A549 treated with ZK216348 at 1 μM for 4 hours (cell line): ENCODE measurements at places on chromosomes 3 and 15. TPM values are rescaled to one million over a fixed set of nuclear protein-coding genes. Genes with fewer than 3 reads are reported as not detected.

Gene C3orf22
- total RNA-seq: not detected in 5 replicates

Gene ITIH4
- 0.32 to 1.6 TPM (median 0.51 TPM) in 5 replicates for total RNA-seq

Gene TNFSF10
- total RNA-seq: 0.14 TPM in 1 of 5 replicates, not detected in the others

Gene CPLX3
- 0.07 TPM in 1 of 5 replicates, not detected in the others for total RNA-seq

Gene BTBD1
- total RNA-seq: 43.2 to 67.3 TPM (median 55.5 TPM) in 5 replicates
